ENCODE measurements at places on chromosomes 13 and 19.

GRCh38 chr19:2716275-2716650 lies 4.9 kb downstream of the DIRAS1 start:
- DNase-seq: no peak

GRCh38 chr19:495402-496111 lies 729 bp upstream of the MADCAM1 start:
- peak; percentile 53 for DNase-seq

DNA sequence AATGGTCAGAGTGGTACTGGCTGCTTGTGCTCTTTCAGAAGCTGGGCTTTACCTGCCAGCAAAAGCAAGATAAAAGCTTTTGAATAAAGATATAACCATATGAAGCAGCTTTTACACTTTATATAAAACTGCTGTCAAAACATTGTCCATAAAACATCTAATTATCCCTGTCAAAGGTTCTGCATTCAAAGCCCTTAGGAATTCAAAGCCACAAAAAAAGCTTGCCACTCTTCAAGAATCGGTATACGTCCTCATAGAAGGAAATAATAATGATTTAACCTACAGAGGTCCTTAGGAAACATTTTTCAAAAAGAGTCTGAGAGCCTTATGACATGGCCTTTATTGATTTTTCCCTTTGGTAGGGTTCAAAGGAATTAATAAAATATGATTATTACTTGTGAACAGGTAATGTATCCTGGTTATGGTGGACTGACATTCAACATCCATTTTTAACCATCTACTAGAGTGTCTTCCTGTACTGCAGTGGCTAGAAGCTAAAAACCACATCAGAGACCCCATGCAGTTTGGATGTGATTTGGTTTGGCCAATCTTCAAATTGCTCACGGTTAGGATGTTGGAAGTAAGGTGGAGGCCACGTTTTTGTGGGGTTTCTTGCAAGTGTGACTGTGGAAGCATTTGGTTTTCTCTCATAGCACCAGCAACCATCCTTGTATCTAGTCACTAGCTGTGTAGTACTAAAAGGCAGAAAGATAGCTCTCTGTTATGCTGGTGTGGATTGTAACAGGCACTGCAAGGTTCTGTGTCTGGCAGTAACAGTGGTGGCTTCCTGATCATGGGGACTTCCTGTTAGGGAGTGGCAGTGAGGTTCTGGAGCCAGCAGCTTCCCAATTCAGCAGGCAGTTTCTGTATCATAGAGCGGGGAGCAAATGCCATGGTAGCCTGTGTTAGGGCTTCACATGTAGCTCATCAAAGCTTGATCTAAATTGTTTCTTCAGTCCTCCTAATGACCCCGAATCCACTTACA lies 441.5 kb downstream of the DIAPH3 start:
- no peak for DNase-seq

GRCh38 chr19:47074621-47075020 lies 26.2 kb upstream of the TMEM160 start:
- DNase-seq: no peak

DNA sequence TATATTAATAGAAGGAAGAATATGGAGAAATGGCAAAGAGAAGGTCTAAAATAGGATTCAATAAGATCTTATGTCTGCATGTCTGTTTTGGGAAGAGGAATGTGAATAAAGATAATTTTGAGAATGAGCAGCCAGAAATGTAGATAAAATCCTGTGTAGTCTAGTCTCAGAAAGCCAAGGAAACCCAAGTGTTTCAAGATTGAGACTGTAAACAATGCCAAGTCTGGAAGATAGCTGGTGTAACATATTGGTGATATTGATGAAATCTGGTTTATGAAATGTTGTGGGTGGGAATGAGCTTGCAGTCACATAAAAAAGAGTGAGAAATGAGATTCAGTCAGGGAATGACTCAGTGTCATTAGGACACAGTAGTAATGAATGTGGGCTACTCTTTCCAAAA lies 1180.3 kb upstream of the PCDH20 start:
- DNase-seq: no peak

GRCh38 chr13:99580500-99581268 lies 79.4 kb downstream of the TM9SF2 start:
- no peak for DNase-seq

DNA sequence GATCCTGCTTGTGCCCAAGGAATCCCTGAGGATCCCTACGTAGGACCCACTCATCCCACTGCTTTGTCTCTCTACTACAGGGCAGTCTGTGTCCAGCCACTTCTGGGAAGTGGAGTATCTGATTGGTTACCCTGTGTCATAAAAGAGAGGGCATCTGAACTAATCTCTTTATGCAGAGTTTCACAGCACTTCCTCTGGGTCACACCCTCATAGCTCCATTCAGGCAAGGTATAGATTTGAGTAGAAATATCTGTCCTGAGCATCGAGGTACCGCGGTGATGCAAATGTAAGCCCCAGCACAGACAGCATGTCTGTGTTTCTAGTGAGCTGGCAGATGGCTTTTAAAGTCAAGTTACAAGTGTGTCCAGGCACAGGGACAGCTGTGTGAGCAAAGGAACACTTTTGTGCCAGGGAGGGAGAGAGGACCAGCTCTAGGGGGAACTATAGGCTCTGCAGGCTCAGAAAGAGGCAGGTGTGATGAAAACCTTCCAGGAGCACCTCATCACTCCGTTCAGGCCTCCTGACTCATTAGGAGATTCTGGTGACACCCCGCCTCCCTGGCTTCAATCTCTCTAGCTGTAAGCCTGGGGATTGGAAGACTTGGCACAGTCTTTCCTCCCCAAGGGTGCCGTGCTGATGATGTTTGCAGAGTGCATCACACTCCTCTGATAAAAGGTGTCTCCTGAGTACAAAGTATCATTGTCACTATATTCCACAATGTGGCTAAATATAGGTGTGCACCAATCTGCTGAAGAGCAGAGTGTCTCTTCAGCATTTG lies 84.3 kb upstream of the UBL3 start:
- DNase-seq: no peak
